ENCODE measurements at places on chromosomes 4 and X.

GRCh38 chr4:165326831-165327210, 648 bp upstream of the MSMO1 start:
- no peaks in the 10 kb centered on the region for H3K36me3 ChIP-seq
- H3K27ac ChIP-seq = peak overlapping the region; percentile 91
- H3K27me3 ChIP-seq = no peaks in the 10 kb centered on the region
- peaks cover 32% of the 10 kb centered on the region for H3K4me1 ChIP-seq
- peak overlapping the region; percentile 85 for H3K4me3 ChIP-seq

- no peaks in the 10 kb centered on the region for H3K27me3 ChIP-seq
- no peaks in the 10 kb centered on the region for H3K4me1 ChIP-seq
- DNase-seq = no peak
These were observed 133.6 kb upstream of the CPEB2 start for GRCh38 chr4:14868426-14869395.

- no peak overlapping the region for H3K4me3 ChIP-seq
- H3K4me1 ChIP-seq = no peaks in the 10 kb centered on the region
- DNase-seq = peak; percentile 1
- no peaks in the 10 kb centered on the region for H3K27me3 ChIP-seq
- H3K36me3 ChIP-seq = no peaks in the 10 kb centered on the region
These were observed 272.8 kb upstream of the EPHA5 start for GRCh38 chr4:65943076-65943475.

- DNase-seq = no peak
- H3K4me1 ChIP-seq = no peaks in the 10 kb centered on the region
- H3K27me3 ChIP-seq = no peaks in the 10 kb centered on the region
- H3K36me3 ChIP-seq = no peaks in the 10 kb centered on the region
- no peak overlapping the region for H3K4me3 ChIP-seq
These were observed 23.1 kb downstream of the DMD start for GRCh38 chrX:33188286-33188685.

GRCh38 chr4:4248885-4249203, 821 bp upstream of the TMEM128 start:
- H3K27ac ChIP-seq = peak overlapping the region; percentile 91
- peak; percentile 66 for DNase-seq
- H3K36me3 ChIP-seq = no peaks in the 10 kb centered on the region
- H3K4me1 ChIP-seq = peaks cover 14% of the 10 kb centered on the region
- no peaks in the 10 kb centered on the region for H3K27me3 ChIP-seq

- H3K27me3 ChIP-seq = 0 out of 2 replicates have a peak, but pooled peaks cover 4% of the 10 kb centered on the region
- no peak overlapping the region for H3K27ac ChIP-seq
- no peaks in the 10 kb centered on the region for H3K4me1 ChIP-seq
- peak; percentile 80 for DNase-seq
- H3K4me3 ChIP-seq = no peak overlapping the region
- no peaks in the 10 kb centered on the region for H3K36me3 ChIP-seq
These were observed 27.8 kb upstream of the ADH7 start for GRCh38 chr4:99462875-99463464.

GRCh38 chr4:189032606-189033338, 893.5 kb downstream of the TRIML1 start:
- no peaks in the 10 kb centered on the region for H3K4me1 ChIP-seq
- no peaks in the 10 kb centered on the region for H3K36me3 ChIP-seq
- H3K4me3 ChIP-seq = no peak overlapping the region
- no peak for DNase-seq
- no peak overlapping the region for H3K27ac ChIP-seq

DNA sequence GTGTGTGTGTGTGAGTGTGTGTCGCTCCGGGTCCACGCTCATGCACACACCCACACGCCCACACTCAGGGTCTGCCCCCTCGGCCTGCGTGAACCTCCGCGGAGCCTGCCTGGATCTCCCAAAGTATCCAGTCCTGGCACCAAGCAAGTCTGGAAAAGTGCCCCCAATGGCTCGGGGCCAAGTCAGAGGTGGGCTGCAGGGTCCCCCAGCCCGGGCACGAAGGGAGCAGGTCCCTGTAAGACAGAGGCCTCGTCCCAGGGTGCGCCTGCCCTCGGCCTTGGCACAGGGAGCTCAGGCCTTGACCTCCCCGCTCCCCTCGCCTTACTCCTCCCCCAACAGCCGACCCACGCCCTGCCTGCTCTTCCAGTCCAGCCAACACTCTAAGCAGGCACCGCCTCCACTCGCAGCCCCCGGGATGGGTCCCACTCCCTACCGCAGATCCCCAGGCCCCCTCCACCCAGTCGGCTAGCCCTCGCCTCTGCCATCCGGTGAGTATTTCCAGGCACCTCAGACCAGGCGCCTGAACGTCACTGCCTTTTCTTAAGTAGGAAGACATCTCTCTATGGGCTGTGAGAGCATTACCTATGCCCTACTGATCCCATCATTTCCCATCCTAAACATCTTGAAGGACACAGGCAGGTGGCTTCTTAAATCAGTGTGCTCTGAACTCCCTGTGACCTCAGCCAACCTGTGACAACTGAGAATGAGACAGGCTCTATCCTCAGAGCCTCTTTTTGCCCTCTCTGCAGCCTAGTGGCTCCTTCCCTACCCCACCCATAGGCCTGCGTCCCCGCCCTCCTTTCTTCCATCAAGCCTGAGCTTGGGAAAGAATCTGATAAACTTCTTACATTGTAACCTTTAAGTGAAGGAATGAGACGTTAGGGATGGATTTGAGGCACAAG, 704 bp downstream of the FAM114A1 start:
- H3K27me3 ChIP-seq = no peaks in the 10 kb centered on the region
- peaks cover 7% of the 10 kb centered on the region for H3K36me3 ChIP-seq
- peak overlapping the region; percentile 97 for H3K27ac ChIP-seq
- peak overlapping the region; percentile 90 for H3K4me3 ChIP-seq

All from GM23248 (cell line).